ENCODE measurements at places on chromosomes 1 and 21.

GRCh38 chr1:172969611-172970010, 81.1 kb downstream of the TNFSF18 start:
- no peak for DNase-seq

GRCh38 chr1:19670787-19671186, 6.1 kb downstream of the HTR6 start:
- DNase-seq = no peak

- no peak for DNase-seq
These were observed 52.9 kb upstream of the CITED4 start for GRCh38 chr1:40914927-40915569.

DNA sequence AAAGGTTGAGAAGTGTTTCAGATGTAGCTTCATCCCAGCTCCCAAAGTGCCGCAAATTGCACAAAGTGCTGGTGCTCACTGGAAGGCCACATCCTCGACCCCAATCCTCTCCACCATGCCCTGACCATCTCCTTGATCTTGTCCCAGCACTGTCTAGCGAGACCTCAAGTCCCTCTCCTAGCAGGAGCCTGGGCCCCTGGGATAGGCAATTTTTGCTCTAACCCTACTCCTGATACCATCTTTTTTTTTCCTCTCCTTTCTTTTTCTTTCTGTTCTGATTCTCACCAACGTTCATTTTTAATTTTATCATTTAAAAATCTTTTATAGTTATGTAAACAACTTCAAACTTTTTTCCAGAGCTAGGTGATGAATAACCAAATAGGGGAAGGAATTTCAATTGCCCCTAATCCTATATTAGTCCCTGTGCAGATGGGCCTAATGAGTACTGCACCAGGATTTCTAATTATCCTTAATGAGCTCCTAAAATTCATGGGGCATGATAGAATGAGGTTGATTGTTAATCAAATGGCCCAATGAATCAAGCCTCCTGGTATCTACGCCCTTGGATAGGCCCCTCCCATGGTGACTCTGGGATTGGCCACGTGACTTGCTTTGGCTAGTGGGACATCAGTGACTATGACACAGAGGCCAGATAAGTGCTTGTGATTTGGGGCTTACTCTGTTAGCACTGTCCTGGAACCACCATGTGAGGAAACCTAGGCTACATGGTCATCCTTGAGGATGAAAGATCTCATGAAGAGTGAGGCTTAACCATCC, 41.5 kb upstream of the TENT5B start:
- no peak for DNase-seq

GRCh38 chr1:28580722-28581530, 11.1 kb upstream of the RAB42 start:
- peak; percentile 80 for DNase-seq

DNA sequence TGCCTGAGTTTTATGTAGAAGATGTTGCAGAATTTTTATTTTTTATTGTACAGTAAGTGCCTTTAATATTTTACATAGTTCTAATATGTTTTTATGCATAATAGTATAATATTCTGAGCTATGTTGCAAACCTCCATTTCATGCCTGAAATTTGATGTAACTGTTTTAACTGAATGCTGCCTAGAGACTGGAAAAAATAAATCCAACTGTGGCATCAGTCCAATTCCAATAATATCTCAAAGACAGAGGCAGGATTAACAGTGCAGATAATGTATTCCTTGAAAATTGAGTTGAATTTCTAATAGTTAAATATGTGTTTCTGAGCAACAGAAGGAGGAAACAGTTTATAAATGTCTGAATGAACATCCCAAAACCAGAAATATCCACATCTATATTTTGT, 61.1 kb upstream of the KIF1B start:
- DNase-seq = no peak

- no peak for DNase-seq
These were observed 17.5 kb upstream of the ACBD6 start for GRCh38 chr1:180519846-180520245.

DNA sequence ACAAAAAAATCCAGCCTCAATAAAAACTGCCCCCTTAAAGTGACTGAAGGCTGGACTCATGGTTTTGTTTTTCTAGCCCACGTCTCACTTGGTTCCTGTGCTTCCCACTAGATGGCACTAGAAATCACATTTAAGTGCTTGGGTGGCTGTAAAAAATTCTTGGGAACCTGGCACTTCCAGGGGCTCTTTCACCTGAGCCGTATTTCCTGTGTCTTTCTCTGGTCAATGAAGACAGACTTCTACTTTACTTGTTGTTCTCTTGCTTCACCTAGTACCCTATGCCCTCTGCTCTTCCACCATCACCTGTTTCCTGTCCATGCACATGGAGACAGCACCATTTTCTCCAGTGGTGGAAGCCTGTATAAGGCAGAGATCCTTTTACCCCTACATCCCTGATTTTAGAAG, 20.0 kb downstream of the METTL13 start:
- no peak for DNase-seq

GRCh38 chr1:156676820-156677615, at the start of gene NES:
NES (minus strand) TSS chr1:156677407; CDS start chr1:156677264, 143 bp downstream.
- DNase-seq = no peak

- DNase-seq = peak; percentile 62
These were observed 44.9 kb upstream of the COL6A2 start for GRCh38 chr21:46052703-46053651.

- DNase-seq = no peak
These were observed 76.5 kb upstream of the FGGY start for GRCh38 chr1:59220356-59220755.

- no peak for DNase-seq
These were observed 170.1 kb downstream of the TRIM33 start for GRCh38 chr1:114340892-114341291.

GRCh38 chr1:165857046-165857801, 29.8 kb downstream of the UCK2 start:
- no peak for DNase-seq

- no peak for DNase-seq
These were observed 28.1 kb upstream of the TTLL10 start for GRCh38 chr1:1145547-1145914.

- no peak for DNase-seq
These were observed 56.0 kb upstream of the C1orf21 start for GRCh38 chr1:184330875-184331274.

- no peak for DNase-seq
These were observed 153.6 kb downstream of the CNIH3 start for GRCh38 chr1:224769452-224770335.

GRCh38 chr1:64867266-64867665, 99.1 kb downstream of the JAK1 start:
- no peak for DNase-seq

- DNase-seq = no peak
These were observed 16.0 kb downstream of the IBA57 start for GRCh38 chr1:228181645-228182034.

DNA sequence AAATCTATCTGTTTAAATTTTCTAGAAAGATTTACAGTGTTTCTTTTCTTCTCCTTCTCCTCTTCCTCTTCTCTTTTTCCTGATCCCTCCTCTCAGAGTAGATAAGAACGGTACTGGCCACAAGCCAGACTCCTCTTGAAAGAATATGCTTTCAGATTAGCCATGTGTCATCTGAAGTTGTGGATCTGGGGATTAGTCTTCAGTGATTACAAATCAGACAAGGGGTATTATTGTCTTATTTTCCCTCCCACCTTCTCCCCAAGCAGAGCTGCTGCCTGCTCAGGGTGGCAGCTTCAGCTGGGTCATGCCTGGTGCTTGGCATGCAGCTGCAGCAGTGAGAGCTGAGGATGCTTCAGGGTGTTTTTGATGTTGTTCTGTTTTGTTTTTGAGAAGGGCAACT, 42.7 kb downstream of the SGIP1 start:
- DNase-seq = no peak

- DNase-seq = no peak
These were observed 904 bp downstream of the GJB3 start for GRCh38 chr1:34781844-34782391.

DNA sequence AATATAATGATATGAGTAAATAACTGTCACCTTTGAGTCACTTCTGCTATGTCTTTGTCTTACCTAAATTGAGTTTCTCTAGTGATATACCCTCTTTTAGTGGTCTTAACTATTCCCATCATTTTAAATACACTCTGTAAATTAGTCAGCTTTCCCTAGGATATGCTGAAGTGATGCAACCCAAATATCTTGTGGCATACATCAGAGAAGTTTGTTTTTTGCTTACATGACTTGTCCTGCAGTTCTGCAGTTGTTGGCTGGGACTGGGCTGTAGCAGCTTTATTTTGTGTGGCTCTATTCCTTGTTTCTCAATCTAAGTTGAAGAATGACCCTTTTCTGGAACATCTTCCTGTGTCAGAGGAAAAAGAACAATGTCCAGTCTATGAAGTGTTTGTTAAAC, 76.4 kb downstream of the TTC3 start:
- no peak for DNase-seq

DNA sequence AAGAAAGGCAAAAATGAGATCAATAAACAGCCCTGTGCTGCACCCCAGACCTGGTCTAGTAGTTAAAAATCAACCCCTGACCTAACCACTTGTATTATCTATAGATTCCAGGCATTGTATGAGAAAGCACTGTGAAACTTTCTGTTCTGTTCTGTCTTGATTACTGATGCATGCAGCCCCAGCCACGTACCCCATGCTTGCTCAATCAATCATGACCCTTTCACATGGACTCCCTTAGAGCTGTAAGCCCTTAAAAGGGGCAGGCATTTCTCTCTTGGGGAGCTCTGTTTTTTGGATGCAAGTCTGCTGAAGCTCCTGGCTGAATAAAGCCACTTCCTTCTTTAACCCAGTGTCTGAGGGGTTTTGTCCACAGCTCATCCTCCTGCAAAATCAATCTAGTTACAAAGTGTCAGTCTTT, 24.2 kb upstream of the CD34 start:
- DNase-seq = no peak

DNA sequence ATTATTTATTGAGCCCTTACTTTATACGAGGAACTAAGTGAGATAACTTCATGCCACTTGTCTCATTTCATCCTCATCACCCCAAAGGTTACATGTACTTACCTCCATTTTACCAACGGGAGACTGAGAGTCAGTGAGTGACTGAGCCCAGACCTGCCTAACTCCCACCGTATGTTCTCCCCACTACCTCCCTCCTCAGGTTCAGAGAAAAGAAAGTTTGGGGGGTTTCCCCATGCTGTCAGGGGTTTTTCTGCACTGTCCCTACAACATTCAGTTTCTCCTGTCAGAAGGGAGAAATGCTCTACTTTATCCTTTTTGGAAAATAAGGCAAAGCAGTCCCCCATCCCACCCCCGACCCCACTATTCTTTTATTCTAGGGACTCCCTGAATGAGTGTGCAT, 32.9 kb downstream of the FAM78B start:
- DNase-seq = no peak

DNA sequence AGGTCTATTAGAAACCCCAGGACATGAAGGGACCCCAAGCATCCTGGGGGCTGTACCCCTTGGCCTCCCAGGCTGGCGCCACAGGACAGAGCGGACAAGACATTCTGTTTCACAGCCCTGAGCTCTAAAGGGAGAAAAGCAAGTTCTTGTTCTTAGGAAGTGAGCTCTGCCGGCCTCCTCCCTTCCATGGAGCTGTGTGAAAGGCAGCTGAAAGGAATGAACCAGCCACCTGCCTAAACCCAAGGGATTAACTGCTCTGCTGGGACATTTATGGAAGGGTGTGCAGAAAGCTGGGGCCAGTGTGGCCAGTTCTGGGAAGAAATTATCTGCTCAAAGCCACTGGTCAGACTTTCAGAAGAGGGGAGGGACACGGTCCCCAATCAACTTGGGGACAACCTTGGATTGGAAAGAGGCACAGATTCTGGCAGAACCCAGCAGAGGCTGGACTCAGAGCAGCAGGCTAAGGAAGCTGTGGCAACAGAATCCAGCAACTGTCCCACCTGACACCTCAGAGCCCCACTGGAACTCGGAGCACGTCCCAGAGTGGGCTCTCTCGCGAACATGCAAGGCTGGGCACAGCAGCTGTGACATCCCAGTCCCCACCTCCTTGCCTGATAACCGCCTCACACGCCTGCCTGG, 2.1 kb downstream of the KLHL21 start:
- no peak for DNase-seq

GRCh38 chr1:98739762-98740161, 78.2 kb downstream of the SNX7 start:
- DNase-seq = no peak

DNA sequence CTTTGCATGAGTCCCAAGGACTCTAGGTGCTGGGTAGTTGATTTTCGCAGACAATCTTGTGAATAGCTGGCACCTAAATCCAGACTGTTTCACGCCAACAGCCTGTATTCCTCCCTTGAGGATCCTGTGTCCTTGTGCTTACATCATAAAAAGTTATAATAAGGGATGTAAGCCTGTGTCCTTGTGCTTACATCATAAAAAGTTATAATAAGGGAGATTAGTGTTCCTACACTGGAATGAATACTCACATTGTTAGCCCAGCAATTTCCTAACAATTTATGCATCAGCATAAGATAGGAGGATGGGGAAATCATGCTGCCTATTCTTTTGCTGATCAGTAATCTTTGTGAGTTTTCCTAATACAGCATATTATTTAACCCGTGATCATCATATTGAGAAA, 4.0 kb upstream of the HSD3B2 start:
- no peak for DNase-seq

DNA sequence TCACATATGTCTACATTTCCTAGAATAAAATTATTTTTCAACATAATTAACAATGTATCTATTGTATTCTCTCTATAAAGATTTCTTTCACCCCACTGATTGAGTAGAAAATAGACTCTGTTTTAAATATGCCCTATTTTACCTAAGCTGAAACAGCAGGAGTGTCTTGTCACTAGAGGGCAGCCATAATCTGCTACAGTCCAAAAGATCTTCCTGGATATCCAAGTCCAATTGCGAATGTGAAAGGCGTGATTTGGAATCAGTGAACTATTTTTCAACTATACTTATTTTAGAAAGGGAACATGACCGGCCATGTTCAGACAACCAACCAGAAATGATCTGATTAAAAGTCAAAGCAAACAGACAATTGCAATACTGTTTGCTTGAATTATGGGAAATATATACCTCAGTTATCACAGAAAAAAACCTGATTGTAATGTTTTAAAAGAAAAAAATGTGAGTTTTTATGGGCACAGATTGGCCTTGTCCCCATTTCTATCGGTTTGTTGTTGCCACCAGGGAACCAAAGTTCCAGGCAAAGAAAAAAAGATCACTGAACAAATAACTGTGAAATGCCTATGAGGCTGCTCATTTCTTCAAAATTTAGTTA, 1211.0 kb upstream of the ADGRL4 start:
- DNase-seq = no peak

- DNase-seq = no peak
These were observed 125.8 kb upstream of the SLC44A3 start for GRCh38 chr1:94694226-94694915.

GRCh38 chr1:38541223-38541622, 318.3 kb downstream of the RRAGC start:
- no peak for DNase-seq

DNA sequence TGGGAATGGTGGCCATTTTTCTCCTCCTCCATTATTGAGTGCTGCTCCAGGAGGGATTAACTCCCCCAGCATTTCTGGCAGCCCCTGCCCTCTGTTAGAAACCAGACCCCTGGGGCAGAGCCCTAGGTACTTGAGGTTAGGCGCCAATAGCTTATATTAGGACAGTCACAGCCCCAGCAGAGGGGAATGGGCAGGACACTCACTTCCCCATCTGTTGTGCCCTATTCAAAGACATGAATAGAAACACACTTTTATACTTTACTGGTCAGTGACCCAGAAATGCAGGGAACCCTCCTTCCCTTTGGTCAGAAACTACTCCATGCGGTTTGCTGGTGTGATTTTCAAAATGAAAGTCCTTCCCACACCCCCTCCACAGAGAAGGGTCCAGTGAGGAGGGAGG, 267.7 kb downstream of the PTBP2 start:
- no peak for DNase-seq
